NCI-H446 treated with DMSO at 0.1 percent for 48 hours (cell line): ENCODE measurements at places on chromosomes 13 and 19.
A peak's percentile ranks its signal among the peaks of the same experiment; 100 is the strongest.

- DNase-seq: no peak
Measured at GRCh38 chr13:93794197-93794885, 567.7 kb downstream of the GPC6 start.

- DNase-seq: no peak
Measured at GRCh38 chr19:3620145-3620816, 6.3 kb downstream of the CACTIN start.

DNA sequence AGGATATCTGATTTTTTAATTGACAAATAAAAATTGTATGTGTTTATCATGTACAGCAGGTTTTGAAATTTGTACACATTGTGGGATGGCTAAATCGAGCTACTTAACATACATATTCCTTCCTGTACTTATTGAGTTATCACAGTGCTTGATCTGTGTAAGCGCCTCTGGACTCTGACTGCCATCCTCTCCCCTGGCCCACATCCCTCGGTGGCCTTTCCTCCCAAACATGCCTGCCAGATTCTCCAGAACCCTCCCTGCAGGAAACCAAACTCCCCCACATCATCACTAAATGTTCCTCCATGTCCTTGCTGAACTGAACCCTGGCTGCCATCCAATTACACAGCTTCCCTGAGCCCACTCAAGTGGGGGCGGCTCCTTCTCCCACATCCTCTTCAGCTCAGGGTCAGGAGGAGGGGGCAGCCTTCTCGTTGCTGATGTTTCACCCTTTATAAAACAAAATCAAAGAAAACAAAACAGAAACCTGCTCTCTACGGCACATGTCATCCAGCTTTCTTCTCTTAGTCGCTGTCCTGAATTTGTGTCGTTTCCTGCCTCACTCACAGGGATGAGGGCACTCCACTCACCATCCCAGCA lies 97.1 kb upstream of the SPATA13 start:
- no peak for DNase-seq

- no peak for DNase-seq
Measured at GRCh38 chr19:36838784-36839324, 667 bp upstream of the ZNF790 start.

DNA sequence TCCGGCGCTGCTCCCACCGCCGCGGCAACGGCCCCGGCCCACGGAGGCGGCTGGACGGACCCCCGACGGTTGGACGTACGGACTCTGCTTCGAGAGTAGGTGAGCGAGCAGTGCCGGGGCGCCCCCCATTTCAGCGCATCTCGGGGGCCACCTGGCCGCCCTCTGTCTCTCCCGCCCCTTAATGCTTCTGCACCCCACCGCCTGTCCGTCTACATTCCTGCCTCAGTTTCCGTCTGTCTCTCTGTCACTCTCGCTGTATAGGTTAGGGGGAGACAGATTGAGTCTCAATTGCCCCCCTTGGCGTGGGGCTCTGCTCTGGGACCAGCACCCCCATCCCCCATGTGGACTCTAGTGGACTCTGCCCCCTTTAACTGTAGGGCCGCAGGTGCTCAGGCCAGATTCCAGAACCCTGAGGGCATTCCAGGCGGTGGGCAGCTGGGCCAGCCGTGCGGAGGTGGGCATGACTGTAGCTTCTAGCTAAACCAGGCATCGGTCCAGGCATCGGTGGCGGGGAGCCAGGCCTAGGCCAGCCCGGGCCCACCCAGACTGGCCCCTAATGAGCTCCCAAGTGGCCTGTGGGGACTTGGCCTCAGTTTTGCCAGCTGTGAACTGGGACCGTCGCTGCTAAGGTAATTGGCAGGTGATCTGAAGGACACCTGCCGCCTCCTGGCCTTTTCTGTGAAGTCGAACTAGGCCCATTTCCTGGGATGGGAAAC lies 373 bp downstream of the TNFAIP8L1 start:
- no peak for DNase-seq

DNA sequence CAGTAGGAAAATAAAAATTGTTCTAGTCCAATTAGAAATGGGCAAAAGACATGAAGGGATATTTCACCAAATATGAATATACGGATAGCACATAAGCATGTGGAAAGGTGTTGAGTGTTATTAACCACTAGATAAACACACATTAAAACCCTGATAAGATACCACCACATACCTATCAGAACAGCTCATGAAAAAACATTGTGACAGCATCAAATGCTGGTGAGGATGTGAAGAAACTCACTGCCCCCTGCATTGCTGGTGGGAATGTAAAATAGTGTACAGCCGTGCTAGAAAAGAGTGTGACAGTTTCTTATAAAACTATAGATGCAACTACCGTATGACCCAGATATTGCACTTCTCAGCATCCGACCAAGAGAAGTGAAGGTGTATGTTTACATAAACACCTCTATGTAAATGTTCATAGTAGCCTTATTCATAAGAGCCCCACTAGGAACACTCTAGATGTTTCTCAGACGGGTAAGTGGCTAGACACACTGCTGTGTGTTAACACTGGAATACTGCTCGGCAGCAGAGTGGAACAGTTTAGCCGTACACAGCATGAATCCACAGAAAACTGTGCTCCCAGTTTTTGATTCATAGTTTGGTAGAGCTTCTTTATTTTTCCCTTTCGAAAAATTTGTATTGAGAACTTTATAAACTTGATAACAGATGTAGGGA lies 321.1 kb downstream of the MYO16 start:
- DNase-seq: no peak

DNA sequence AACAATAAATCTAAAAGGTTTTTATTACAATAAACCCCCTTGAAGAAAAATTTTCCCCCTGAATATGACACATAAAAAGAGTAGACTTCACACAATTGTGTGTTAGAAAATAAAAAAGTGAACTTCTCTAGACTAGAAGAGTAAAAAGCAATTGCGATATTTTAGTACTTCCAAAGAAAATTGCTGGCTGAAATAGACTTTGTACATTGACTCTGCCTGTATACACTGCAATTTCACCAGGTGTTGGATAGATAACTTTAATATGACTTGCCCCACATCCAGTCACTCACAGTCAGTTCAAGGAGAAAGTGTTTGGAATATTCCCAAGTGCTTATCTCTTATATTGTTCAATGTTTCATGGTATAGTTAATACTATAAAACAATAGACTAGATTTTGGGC lies 1780.1 kb upstream of the PCDH20 start:
- no peak for DNase-seq

DNA sequence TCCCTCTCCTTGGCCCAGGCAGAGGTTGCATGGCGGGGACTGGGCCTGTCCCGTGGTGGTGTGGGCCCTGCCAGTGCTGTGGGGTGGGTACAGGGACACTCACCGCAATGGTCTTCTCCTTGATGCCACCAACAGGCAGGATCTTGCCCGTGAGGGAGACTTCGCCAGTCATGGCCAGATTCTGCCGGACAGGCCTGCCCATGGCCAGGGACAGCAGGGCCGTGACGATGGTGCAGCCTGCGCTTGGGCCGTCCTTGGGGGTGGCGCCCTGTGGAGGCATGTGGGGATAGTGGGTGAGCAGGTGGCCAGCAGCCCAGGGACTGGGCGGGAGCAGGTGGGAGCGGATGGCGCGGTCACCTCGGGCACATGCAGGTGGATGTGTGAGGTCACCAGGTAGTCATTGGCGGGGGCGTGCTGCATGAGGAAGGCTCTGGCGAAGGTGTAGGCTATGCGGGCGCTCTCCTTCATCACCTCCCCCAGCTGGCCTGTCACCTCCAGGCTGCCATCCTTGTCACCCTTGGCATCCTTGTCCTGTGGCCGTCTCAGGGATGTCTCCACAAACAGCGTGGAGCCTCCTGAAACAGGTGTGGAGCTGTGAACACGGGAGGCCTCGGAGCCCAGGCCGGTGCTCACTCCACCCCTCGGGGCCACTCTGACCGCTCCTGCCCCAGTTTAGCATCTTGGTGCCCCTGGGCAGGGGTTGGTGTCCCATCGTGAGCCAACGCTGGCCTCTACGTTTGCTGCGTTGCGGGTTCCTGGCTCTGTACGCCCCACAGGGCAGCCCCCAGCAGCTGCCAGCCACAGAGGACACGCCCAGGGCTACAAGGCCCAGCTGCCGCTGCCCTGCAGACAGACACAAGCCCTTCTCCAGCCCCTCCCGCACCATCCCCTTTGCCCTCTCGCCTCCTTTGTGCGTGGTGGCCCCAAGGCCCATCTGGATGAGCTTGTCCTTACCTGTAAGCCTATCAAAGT lies 3.4 kb downstream of the RPL36 start:
- no peak for DNase-seq

DNA sequence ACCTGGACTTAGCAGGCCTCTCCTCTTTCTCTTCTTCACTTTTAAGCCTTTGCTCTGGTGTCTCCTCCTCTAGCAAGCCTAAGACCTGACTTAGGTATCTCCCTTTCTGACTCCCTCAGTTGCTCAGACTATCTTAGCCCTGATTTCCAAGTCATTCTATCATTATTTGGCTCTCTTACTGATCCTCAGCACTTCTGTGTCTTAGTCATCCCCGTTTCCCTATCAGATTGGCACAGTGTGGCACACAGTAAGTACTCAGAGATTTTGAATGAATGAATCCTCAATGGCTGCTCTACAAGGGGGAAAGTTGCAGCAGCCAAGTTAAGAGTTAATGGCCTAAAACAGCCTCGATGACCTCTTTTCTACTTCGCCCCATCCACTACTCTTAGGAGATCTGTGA lies 8.2 kb downstream of the KCTD12 start:
- DNase-seq: no peak

- DNase-seq: no peak
Measured at GRCh38 chr19:48213959-48214358, 41.8 kb downstream of the CARD8 start.

- DNase-seq: no peak
Measured at GRCh38 chr13:41995336-41995735, 34.4 kb upstream of the VWA8 start.

DNA sequence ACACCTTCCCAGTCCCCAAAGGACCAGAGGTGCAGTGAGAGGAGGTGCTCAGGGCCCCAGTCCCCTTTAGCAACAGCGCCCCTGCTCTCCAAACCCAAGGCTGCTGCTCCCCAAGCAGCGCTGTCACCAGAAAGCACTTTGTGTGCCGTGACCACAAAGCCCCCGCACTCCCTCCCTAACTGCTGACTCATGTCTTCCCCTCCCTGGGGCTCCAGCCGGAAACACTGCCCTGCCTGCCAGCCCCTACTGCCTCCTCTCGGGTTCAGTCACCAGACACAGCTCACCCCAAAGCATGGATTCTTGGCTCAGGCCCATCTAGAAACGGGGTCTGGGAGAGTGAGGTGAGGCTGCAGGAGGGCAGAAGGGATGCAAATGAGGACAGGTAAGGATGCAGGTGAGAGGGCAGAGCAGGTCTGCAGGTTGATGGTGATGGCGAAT lies 4.9 kb upstream of the TNFSF14 start:
- DNase-seq: no peak

DNA sequence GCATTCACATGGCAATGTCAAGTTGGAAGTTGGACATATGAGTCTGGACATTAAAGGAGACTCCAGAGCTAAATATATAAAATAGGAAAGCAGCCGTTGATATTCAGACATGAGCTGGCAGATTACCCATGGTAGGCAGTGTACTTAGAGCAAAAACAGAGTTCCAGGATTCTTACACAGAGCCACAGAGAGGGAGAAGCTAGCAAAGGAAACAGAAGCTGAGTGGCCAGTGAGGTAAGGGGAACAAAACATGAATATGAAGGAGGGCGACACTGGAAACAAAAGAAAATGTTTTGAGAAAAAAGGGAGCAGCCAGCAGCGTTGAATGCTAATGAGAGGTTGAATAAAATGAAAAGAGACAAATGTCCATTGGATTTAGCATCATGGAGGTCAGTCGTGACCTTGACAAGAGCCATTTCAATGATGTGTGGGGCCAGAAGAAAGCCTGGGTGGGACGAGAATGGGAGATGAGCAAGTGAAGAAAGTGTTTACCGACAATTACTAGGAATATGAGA lies 198.4 kb downstream of the POU4F1 start:
- no peak for DNase-seq

GRCh38 chr19:49549045-49549444 lies 21.2 kb downstream of the RCN3 start:
- no peak for DNase-seq

- DNase-seq: peak; percentile 76
Measured at GRCh38 chr19:15432629-15433518, 14.1 kb upstream of the AKAP8L start.

- no peak for DNase-seq
Measured at GRCh38 chr19:2060884-2061494, 9.9 kb upstream of the MKNK2 start.

DNA sequence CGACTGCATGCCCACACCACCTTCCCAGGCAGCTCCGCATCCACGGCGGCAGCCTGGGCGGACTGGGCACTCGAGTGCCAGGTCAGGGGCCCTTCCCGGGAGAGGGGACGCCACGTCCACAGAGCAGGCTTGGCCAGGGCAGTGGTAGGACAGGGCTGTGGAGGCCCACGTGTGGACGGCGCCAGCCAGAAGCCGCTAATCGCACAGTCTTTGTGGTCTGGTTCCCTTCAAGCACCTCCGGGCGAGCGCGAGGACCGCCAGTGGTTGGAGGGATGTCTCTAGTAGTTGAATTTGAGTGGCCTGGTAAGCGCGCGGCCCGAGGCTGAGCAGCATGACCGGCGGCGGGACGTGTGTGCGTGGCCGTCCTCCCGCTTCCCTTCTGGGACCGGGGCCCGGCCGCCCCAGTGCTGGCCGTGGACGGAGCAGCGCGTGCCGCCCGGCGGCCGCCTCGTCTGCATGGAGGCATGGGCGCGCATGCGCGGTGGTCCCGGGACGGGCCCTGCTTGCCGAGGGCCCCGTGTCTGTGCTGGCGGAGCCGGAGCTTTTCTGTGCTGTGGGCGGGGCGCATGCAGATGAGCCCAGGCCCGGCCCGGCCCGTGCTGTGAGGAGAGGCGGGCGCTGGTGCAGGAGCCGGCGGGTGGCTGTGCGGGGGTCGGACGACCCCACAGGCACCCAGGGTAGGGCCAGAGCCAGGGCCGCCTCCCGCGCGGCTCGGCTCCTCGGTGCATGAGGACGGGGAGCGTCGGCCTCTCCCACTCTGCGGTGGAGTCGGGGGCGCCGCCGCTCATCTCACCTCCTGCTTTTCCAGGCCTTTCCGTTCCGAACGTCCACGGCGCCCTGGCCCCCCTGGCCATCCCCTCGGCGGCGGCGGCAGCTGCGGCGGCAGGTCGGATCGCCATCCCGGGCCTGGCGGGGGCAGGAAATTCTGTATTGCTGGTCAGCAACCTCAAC lies 8.6 kb downstream of the PTBP1 start:
- no peak for DNase-seq

DNA sequence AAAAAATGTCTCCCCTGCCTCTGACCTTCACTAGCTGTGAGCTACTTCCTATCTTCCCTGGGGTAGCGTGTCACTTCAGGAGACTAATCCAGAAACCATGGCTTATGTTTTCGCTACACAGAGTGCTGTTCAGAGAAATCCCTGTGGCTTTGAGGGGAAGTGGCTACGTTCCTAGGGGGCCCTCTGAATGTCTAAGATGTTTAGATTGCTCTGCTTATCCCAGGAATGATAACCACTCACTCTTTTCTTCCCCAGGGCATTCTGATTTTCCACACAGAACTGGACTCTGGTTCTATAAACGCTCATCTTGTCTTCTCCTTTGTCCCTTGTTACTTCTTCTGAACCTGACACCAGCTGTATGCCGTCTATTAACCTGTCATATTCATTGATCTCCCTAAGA lies 572.5 kb downstream of the OLFM4 start:
- DNase-seq: no peak

GRCh38 chr13:92838786-92839185 lies 387.8 kb upstream of the GPC6 start:
- DNase-seq: no peak
